ENCODE measurements at places on chromosomes 2 and 18.

DNA sequence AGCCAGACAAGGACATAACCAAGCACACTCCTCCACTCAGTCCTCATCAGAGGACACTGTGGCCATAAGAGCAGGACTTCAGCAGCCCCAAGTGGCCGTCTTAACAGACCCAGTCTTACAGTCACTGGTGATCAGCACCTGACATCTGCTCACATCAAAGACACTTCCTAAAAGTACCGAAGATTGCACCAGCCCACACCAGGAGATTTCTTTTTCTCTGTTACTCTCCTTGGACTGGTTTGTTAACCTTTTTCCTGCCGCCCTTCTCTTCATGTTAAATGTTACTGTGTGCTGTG is 44.1 kb downstream of the MRPS5 start:
- no peak for DNase-seq

DNA sequence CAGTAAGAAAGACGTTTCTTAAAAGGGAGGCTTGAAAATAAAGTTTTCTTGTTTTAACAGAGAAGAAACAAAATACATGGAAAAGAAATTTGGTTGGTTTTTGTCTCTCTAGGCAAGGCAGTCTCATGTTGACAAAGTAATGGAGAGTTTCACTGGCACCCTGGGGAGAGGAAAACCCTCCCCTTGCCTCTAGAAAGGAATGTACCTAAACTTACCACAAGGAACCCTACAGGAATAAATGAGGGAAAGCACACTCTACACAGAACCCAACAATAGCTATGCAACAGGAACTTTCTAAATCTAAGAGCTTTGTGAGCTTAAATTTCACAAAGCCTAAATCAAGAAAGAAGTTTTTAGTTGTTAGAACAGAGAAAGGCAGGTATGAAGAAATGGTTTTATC is 37.0 kb downstream of the FIGN start:
- DNase-seq = peak; percentile 46

DNA sequence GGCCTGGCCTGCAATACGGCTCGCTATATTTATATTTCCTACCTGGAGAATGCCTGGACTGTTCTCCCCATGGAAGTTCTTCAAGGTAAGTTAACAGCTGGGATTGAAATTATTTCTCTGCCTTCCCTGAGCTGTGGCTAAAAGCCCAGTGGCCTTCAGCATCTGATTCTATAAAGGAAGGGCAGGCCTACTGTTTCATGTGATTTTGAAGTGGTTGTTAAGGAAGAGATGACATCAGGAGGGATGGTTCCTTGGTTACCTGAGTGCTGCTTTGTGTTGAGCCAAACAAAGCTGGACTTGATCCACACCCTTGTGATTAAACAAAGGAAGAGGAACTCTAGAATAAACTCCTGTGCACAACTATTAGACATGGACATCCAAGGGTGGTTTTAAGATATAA is 61.6 kb downstream of the MFSD6 start:
- peak; percentile 25 for DNase-seq

- DNase-seq = no peak
Measured at GRCh38 chr2:173050684-173051083, 25.0 kb upstream of the MAP3K20 start.
